Stimulated activated CD4-positive, alpha-beta T cell treated with anti-CD3 and anti-CD28 coated beads, Interleukin-1b, Interleukin-23, amount 100 ng/mL, for 1 hour (primary cell): ENCODE measurements at places on chromosomes 1 and 21.

GRCh38 chr1:245434280-245434679 is 279.5 kb downstream of the KIF26B start:
- no peak for DNase-seq

DNA sequence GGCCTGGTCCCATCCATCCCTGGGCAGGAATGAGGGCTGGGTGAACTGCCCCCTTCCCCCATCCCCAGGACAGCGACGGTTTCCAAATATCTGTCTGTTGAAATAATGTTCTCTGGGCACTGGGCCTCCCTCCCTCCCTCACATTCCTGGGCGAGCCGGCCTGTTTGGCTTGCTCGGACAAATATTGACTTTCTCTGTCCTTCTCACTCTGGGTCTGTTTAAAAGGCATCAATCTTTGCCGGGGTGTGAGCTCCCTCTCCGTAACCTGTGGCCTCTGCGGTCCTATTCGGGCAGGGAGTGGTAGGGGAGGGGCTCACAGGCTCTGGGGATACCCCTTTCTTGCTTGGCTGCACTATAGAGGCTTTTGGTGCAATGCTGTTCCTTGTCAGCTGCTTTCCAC is 40.2 kb downstream of the FOXD2 start:
- no peak for DNase-seq

GRCh38 chr1:199085903-199086302 is 447.1 kb downstream of the PTPRC start:
- no peak for DNase-seq

DNA sequence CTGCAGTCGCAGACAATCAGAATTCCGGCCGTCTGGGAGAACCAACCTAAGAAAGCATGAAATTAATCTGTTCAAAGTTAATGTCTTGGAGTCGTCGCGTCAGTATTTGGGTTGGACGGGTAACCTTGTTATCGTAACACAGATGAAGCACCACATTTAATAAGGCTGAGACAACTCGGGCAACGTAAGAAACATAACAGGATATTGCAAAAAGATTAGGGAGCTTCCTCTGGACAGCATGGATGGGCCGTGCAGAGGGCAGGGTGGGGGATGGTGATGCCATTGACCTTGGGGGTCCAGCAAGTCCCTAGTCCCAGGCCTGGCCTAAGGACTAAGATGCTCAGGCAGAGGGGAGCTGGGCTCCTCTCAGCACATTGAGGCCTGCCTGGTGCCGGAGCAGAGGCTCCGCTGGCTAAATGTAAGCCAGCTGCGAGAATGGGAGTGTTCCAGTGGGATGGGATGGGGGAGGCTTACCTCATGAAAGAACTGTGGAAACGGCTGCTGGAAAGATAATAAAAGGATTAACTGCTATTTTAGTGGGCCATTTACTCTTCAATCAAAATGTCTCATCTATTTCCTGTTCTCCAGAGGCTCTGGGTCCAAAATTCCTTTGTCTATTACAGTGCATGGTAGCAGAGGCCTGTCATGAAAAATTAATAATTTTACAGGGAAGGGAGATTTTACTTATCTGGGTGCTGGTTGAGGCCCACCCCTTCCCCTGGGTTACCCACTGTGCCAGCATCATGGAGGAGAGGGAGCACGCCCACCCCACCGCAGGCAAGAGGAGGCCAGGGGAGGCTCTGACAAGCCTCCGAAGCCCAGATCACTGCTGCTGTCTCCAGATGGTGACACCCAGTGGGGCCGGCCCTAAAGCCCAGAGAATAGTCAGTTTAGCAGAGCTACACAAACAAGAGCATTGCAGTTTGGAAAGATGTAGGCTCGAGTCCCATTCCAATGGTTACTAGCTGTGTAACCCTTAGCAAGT is 131.6 kb downstream of the DMRTB1 start:
- DNase-seq, result no peak

GRCh38 chr1:185964946-185965345 is 230.8 kb downstream of the HMCN1 start:
- DNase-seq, result no peak

- DNase-seq, result no peak
These were observed 83.9 kb upstream of the KCNE2 start for GRCh38 chr21:34279883-34280282.

GRCh38 chr1:201937624-201938213 is 8.6 kb downstream of the LMOD1 start:
- no peak for DNase-seq

DNA sequence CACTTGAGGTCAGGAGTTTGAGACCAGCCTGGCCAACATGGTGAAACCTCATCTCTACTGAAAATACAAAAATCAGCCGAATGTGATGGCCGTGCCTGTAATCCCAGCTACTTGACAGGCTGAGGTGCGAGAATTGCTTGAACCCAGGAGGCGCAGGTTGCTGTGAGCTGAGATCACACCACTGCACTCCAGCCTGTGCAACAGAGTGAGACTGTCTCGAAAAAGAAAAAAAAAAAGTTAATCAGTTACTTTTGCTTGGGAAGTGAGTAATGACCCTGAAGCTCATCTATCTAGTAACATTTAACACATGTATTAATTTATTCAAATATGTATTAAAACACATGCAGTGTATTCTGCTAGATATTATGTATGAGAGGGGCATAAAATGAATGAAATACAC is 49.4 kb downstream of the ZNF326 start:
- DNase-seq, result no peak

- DNase-seq, result no peak
These were observed 33.9 kb downstream of the LRRC40 start for GRCh38 chr1:70171512-70171911.

GRCh38 chr1:12001249-12001917 is 17.9 kb upstream of the MIIP start:
- DNase-seq, result no peak

- DNase-seq, result no peak
These were observed 69.5 kb downstream of the PIK3CD start for GRCh38 chr1:9720785-9721605.

GRCh38 chr1:42041031-42041430 is 112.2 kb upstream of the GUCA2B start:
- DNase-seq, result no peak

- no peak for DNase-seq
These were observed 11.9 kb downstream of the CEP350 start for GRCh38 chr1:179966551-179966950.

GRCh38 chr1:56644919-56645676 is at the start of gene PRKAA2:
Gene PRKAA2, plus strand, starts transcription at chr1:56645314. Its CDS starts 74 bp downstream, at chr1:56645388.
- DNase-seq, result no peak

DNA sequence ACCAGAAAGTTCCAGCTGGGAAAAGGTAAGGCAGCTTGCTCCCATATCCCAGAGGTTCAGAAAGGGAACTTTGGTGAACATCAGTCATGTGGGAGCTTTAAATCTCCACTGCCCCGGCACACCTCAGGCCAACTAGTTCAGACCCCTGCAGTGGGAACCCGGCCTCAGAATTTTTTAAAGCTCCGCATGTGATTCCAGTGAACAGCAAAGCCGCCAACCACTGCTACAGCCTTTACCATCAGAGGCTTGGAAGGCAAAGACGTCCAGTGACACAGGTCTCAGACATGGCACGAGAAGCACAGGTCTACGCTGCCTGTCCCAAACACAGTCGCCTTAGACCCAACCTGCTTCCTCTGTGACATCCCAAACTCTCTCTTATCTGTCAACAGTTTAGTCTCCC is 31.0 kb downstream of the SETD4 start:
- DNase-seq, result no peak

DNA sequence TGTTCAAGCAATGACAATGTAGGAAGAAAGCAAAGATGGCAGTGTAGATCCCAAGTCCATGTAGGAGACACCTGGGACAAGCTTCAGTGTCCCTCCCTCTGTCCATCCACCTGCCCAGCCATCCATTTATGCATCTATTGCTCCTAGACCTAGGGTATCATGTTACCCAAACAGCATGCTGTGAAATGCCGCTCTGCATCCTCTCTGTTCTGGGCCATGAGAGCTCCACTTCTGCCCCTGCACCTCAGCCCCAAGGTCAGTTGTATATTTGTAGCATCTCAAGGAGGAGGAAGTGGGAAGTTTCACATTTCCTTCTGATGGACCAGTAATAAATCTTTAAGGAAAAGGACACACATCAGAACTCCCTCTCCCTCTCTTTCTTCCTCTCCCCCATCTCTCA is 27.9 kb upstream of the TSPEAR start:
- DNase-seq, result no peak

GRCh38 chr1:16043950-16044349 is 368 bp downstream of the CLCNKB start:
- no peak for DNase-seq

GRCh38 chr1:20486457-20487235 is 636 bp upstream of the CAMK2N1 start:
- no peak for DNase-seq

- DNase-seq, result no peak
These were observed 1.8 kb upstream of the PIK3CD start for GRCh38 chr1:9649769-9650168.

GRCh38 chr1:106964495-106964894 is 92.0 kb upstream of the PRMT6 start:
- no peak for DNase-seq

DNA sequence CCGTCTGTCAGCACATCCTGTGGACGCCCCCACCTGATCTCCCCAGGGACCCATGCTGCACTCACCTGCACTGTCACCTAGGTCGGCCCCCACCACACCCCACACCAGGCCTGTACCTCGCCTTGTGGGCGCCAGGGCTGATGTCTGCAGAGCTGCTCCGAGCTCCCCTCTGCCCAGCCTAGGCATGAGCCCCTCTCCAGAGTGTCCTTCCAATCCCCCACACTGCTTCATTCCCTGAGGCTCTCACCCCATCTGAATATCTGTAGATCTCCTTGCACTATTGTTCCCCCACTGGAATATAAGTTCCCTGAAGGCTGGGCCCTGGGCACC is 12.2 kb downstream of the UMODL1 start:
- DNase-seq, result no peak

DNA sequence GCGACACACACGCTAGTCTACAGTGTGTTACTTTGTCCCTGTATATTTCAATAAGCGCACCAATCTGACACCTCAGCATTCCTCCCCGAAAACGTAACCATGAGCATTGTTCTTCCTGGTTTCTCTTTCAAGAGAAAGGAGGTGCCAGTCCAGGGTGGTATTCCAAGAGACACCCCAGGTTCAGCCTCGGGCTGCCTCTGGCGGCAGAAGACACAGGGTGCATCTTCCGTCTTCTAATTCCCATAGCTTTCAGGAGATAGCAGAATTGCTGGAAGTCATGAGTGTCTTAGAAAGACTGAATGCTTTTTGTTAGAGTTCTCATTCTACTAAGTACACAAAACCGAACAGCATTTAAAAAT is 15.9 kb upstream of the RGS8 start:
- DNase-seq, result no peak
